ENCODE measurements at places on chromosomes 13 and 19.

DNA sequence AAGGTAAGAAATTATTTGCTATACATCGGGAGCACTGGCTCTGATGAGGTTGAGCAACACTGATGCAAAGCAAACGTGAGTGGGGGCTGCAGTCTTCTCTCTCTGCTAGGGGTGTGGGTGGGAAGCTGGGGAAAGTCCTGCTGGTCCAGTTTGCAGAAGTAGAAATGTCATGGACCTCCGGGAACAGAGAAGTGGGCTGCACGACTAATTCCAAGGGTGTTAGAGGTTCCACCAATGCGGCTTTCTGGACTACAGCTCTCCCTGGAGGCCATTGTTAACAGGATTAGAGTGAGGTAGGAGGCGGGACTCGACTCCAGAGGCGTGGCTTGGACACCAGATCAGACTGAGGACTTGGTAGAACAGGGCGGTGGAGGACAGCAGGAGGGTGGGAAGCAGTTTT, 5.7 kb upstream of the FBXO27 start:
- no peak for DNase-seq

GRCh38 chr19:13024126-13024950, 29.1 kb downstream of the NFIX start:
- DNase-seq: no peak

DNA sequence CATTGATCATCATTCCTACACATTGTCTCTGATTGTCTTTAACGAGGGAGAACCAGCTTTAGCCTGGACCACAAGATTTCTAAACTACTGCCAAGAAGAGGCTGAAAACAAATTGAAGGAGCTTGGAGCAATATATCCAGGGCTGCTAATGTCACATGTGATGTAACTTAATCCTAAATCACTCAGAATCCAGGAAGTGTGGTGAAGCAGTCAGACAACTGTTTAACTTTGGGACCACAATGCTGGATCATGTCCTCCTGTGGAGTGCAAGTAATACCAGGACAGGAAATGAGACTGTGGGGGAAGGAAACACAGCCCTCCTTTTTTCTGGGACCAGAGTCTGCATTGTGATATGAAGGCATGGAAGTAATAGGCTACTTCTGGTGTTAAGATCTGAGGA, 430.2 kb downstream of the KCTD12 start:
- DNase-seq: no peak

DNA sequence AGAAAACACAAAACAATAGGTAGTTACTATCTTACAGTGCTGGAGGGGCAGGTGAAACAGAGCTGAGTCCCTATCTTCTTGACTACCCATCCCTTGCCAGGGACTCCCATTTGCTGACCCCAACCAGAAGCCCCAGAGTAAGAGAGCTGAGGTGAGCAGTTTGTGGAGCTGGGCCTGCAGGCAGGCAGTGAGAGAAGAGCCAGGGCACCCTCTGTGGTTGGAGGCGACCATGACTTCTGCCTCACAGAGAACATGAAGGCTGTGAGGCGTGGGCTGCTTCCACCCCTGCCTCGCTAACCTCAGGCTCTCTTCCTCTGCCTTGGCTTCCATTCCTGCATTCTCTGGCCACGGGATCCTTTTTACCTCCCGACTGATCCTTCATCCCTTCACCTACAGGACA, 47.5 kb upstream of the RNF113B start:
- no peak for DNase-seq

DNA sequence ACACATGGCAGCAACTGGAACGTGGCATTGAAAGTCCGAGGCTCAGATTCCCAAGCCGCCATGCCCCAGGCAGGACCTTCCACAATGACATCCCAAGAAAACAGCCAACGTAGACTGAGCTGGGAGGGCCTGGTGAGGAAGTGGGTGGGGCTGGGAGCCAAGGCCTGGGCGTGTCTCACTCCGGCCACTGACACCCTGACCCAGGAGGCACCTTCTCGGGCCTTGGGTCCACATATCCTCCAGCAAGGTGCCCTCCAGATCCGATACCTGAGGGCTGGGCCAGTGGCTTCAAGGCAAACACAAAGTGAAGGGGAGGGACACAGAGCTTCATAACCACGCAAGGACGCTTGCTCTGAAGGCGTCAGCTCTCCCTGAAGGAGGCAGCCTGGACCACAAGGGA, 43.0 kb downstream of the RAB20 start:
- DNase-seq: no peak

- DNase-seq: no peak
Observed at GRCh38 chr13:75432045-75432444, 49.9 kb downstream of the TBC1D4 start.

DNA sequence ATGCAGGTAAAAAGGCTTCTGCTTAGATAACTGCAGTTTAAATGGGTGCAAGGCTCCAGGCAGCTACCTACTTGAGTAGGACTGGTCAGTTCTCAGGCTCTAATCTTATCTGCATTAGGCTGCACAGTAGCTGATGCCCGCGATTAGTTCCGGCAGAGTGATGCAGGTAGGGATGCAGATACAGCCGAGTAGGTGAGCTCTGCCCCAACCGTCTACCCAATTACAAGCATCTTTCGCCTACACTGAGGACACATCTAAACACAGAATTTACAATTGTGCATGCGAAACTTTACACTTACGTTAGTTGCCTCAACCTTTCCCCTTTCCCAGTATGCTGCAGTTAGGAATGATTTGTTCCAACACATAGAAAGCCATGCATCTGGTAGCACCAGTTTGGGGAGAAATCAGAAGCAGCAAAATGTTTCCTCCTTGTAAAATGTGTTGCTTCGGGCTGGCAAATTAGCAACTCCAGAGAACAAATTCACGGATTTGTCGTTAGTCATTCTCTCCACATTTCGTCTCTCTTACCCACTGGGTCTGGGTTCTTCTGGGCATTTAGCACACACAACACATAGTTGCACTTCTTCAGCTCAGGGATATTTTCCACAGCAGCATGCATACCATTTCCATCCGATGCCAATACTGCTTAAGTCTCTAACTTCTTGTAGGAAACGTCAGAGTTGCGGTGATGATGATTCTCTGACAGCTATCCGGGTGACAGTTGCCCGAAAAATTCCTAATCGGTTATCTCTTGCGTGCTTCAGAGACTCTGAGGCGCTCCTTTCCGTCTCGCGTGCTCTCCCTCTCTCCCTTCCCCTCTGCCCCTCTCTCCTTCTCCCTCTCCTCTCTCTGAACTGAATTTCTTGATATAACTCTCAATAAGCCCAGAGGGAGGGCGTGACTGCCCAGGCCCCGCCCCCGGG, at the start of gene PCDH9:
PCDH9 (minus strand) TSS at position 856 of the 923 bp plus-strand sequence. CDS start 1,896 bp downstream, outside the sequence.
- no peak for DNase-seq

- no peak for DNase-seq
Observed at GRCh38 chr19:39845172-39845571, 1.0 kb downstream of the FBL start.

DNA sequence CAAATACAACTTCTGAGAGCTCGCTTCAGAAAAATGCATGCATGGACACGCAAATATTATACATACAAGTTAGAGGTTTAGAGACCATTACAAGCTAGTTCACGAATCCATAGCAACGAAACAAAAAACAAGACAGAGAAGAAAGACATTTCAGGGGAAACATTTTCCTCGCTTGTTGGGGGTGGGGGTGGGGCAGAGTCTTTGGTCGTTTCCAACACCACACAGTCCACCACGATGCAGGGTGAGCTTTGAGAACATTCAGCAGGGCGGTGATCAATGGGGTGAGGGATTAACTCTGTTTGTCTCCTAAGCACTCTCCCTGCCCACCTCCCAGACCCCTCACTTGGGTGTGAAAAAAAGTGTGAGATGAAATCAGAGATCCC, 651 bp downstream of the OXGR1 start:
- DNase-seq: no peak

DNA sequence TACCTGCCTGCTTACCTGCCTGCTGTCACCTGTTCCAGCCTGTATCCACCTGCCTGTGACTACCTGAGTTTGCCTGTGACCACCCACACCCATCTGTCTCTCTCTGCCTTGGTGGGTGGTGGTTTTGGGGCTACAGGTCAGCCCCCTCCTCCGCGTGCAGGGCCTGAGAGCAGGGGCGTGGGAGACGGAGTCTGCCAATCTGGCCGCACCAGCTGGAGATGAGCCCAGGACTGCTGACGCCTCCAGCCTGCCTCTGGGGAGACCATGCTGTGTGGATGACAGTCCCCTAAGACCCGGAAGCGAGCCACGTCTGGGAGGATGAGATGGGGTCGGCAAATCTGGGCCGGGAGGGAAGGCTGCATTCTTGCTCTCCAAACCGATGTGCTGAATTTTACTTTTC, 15.9 kb upstream of the KCTD15 start:
- DNase-seq: no peak

DNA sequence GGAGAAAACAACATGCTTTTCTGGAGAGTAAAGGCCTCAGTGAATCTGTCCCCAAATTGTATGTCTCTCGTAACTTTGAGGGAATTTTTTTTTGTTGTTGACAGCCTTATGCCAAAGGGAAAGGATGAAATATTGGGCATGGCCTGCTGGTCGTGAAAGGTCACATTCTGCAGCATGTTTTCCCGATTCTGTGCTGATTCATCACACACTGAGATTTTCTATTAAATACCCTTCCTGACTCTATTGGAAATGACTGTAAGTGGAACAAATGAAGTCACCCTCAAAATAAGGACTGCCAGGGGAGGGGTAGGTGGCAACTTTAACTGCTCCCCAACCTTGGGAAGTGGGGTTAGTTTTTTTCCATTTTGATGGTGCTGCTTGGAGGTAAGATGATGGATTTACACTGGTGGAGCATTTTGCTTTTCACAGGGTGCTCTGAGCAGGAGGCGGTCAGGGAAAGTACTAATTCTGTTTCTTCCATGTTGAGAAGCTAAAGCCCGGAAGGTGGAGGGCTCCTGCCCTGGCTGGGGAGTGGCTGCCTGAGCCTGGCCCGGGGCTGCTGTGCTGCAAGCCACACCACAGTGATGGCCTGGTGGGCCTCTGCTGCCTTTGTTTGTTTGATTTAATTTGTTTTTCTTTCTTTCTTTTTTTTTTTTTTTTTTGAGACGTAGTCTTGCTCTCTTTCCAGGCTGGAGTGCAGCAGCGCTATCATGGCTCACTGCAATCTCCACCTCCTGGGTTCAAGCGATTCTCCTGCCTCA, 116.8 kb upstream of the SPATA13 start:
- no peak for DNase-seq

- DNase-seq: no peak
Observed at GRCh38 chr13:20168396-20168795, 7.5 kb upstream of the GJA3 start.

GRCh38 chr19:40683437-40683836, 7.0 kb downstream of the NUMBL start:
- no peak for DNase-seq

GRCh38 chr13:50286324-50286723, 271.1 kb downstream of the KCNRG start:
- DNase-seq: no peak

- DNase-seq: no peak
Observed at GRCh38 chr13:100273138-100273537, 184.2 kb downstream of the PCCA start.
